HAP-1 (cell line): ENCODE measurements at places on chromosomes 7 and 10.

DNA sequence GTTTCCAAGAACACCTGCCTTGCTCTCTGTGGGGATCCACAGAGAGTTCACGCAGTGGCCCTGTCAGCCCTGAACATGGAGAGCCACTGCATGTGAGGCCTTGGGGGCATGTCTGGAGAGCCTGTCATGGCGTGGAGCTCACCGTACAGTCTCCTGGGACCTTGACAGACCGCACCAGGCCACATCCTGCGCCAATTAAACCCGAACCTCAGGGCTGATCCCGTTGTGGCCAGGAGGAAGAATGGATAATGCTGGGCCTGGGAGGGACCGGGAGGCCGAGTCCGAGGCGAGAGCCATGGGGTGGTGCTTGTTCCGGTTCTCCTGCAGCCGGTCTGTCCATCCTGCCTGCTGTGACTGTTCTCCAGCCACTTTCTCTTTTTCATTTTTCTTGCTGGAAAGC lies 68.7 kb downstream of the DNAJB6 start:
- no peak for DNase-seq

DNA sequence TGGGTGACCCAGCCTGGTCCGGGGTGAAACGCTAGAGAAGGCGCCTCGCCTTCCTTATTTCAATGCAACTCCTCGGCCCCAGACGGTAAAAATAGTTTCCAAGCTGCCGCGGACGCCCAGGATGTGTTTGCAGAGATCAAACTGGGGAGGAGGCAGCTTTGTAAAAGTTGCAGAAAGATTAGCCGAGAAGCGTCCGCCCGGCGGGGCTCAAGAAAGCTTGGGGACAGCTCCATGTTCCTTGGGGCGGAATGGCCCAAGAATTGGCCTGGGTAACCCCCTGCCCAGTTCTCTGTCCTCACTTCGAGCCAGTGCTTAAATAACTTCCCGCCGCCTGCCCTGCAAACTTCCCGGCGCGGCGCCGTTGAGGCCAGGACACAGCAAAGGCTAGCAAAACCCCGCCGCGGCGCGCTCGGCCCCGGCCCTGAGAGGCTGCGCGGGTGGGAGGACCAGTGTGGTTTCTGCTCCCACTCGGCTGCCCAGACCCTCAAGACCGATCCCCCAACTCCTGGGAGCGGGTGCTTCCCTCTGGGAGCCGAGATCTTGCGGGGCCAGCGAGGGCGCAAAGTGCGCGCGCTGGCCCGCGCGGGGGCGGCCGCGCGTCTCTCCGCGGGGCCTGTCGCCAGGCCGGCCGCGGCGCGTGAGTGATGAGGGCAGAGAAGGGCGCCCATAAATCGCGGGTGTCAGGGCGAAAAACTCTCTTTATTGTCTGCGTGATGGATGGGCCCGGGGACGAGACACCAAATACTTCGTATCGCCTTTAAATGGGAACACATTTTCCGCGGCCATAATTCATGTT lies 6.3 kb upstream of the ZNF503 start:
- no peak for DNase-seq

GRCh38 chr10:43079856-43080255 lies 3.0 kb downstream of the RET start:
- DNase-seq, result no peak

GRCh38 chr7:92266415-92267241 lies 20.9 kb downstream of the ANKIB1 start:
- no peak for DNase-seq

GRCh38 chr10:60962946-60963345 lies 19.0 kb upstream of the RHOBTB1 start:
- DNase-seq, result no peak

DNA sequence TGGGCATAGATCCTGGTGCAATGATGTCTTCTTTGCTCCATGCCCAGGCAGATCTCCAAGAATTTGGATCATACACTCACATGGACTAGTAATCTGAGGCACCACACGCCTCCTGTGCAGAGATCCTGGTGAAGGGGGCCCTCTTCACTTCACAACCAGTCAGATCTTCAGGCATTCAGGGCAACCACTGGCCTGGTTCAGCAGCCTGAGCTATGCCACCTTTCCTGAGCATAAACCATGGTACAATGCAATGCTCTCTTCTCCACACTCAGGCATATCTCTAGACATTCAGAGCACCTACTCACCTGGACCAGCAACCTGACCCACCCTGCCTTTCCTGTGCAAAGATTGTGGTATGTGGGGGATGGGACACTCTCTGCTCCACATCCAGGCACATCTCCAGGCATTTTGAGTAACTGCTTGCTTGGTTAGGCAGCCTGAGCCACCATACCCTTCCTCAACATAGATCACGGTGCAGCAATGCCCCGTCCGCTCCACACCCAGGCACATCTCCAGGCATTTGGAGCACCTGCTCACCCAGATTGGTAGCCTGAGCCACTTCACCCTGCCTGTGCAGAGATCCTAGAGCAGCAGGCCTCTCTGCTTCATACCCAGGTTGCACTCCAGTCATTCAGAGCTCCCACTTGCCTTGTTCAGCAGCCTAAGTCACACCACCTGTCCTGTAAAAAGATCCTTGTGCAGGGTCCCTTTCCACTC lies 532.2 kb upstream of the STEAP1 start:
- no peak for DNase-seq

GRCh38 chr10:17682236-17682946 lies 38.4 kb downstream of the STAM start:
- no peak for DNase-seq

GRCh38 chr10:129971381-129972144 lies 7.5 kb upstream of the EBF3 start:
- DNase-seq, result peak; percentile 82

- no peak for DNase-seq
Observed at GRCh38 chr7:101581891-101582290, 47.2 kb downstream of the MYL10 start.

DNA sequence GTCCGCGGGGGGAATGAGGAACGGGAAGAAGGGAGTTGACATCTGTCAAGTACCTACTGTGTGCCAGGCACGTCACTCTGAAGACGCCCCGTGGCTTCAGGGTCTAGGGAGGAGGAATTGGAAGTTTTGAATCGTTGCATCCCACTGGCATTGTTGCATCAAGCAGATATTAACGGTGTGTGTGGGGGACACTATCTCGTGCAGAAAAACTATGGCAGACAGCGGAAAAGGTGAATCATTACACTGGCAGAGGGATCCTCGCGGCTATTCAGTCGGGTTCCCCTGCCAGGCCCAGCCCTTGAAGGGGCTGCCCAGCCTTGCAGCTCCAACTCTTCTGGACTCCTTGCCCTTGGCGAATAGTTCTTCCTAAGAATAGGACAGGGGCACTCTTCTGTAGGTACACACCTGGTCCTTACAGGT lies 1.0 kb upstream of the KIAA1549 start:
- no peak for DNase-seq

GRCh38 chr10:67618116-67618515 lies 77.9 kb downstream of the CTNNA3 start:
- no peak for DNase-seq

- DNase-seq, result no peak
Observed at GRCh38 chr7:27967639-27968038, 213.0 kb downstream of the JAZF1 start.

DNA sequence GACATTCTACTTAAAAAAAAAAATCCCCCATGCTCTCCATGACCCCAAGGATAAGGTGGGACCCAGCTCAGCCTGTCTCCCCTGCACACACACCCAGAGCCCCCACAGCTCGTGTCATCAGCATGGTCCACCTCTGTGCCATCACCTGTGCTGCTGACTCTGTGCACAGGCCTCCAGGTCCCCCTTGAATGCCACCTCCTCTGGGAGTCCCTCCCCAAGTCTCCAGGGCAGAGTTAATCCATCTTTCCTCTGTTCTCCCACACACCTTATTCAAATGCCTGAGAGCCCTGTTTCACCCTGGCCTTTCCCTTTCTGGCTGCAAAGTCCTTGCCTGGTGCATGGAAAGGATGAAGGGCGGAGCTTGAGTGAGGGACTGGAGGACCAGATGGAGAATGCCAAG lies 194.1 kb upstream of the LYZL2 start:
- no peak for DNase-seq

DNA sequence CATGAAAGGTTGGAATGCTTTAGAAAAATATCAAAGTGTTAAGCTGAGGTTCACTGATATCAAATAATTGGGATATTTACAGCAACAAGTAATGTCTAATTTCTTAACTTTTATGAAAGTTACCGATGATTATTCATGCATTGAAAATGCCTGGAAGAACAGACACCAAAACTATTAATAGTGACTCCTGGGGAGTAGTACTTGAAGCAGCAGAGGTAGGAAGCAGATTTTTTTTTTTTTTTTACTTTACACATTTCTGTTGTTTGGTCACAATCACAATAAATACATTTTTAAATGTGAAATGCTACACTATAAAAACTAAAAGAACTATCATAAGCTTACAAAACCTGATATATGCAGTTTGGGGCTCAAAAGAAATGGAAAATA lies 70.5 kb upstream of the FGL2 start:
- no peak for DNase-seq

DNA sequence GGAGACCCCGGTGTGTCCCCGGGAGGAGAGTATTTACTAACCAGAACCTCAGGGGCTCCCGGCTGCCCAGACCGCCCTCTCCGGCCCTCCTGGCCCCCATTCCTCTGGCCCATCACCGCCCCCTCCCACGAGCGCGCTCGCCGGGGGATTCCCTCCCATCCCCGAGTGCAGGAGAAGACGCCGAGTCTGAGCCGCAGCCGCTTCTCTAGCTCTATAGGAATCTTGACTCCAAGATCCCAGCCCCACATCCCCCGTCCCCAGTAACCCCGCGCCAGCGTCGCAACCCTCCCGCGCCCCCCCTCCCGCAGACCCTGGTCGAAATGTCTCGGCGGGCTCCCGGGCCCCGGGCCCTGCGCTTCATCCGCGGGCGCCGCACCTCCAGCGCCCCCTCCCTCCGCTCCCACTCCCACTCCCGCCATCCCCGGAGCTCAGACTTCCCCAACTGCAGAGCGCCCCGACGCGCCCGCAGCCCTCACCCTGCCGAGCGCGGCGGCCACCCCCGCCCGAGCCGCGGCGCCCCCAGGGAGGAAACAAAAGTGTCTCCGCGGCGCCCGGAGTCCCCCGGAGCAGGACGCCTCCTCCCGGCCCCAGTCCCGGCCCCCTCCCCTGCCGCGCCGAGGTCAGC lies 541 bp downstream of the ELMO1 start:
- no peak for DNase-seq

GRCh38 chr7:45656431-45656830 lies 82.3 kb downstream of the ADCY1 start:
- no peak for DNase-seq

DNA sequence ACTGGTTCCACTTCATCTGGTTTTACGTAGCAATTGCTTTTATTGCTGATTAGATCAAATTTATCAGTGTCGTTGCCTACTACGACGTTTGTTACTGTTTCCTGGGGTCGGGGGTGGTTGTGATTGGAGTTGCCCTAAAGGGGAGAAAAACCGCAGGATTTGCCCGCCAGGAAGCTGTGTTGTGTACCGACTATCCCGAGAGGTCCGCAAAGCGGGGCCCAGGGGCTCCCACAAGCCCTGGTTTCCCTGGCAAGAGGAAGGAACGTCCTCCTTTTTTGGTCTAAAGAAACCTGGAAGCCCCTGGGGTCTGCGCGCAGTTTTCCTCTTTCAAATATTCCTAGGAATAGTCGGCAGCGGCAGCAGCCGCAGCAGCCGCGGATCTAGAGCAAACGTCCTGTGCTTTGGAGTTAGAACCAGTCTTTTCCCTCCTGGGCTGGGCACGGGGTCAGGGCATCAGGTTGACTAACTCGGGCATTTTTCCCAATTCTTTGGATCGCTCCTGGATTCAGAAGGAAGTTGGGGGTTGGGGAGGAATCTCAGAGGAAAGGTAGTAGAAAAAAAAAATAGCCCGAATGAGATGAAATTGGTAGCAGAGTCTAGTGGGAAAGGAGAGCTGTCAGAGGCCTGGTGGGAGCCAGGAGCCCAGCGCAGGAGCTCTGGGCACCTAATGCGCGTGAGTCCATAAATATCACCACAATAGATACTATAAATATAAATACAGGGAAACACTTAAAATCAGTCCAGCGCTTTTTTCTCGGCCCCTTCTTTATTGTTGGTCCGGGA lies 4.6 kb downstream of the VAX1 start:
- DNase-seq, result no peak

DNA sequence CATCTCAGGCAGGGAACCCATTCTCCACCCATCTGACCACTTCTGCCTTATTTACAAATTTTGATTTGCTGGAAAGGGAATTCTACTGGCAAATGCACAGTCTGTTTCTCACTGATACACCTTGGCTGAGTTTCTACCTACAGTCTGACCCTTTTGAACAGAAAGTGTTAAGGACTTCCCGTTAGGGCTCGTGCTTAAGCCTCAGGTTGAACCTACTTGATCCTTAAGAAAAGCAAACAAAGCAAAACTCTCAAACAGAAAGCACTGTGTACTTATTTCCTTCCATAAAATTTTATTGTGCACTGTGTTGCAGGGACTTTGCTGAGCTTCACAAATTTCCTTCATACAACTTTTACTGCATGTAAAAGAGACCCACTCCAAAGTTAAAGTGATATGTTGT lies 367.8 kb downstream of the NRG3 start:
- DNase-seq, result no peak

- DNase-seq, result no peak
Observed at GRCh38 chr10:112855134-112855533, 94.9 kb upstream of the TCF7L2 start.

DNA sequence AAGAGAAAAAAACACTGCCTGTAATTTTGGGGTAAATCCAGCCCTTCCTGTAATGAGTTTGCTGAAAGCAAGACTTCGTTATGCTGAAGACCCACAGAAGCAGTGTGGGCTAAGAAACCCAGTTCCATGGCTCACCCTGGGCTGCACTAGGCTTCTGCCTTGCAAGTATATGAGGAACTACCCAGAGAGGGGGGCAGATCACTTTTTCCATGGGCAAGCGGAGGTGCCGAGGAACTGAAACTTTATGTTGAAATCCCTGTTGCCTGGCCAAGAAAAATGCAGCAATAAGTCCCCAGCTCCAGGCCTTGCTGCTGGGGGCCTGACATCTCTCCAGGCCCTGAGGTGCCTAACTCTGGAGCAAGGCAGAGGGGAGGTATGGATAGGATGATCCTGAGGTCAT lies 8.5 kb downstream of the RASSF4 start:
- no peak for DNase-seq

- peak; percentile 42 for DNase-seq
Observed at GRCh38 chr7:52355053-52355452, 680.4 kb upstream of the POM121L12 start.

DNA sequence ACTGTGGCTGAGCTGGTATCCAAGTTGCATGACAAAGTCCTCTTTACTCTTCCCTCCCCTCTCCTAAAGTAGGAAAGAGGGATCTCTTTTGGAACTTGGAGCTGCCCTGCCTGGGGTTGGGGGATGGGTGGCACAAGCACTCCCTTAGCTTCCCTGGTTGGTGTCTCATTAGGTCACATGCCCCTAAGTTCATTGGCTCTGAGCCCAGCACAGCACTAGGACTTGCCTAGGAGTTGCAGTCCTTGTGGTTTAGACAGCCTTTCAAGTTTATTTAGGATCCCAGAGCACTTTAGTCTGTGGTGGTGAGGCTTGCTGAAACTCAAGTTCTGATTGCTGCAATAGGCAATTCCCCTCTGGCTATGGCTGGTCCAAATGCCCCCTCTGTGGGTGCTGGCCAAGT lies 281.4 kb downstream of the NXPH1 start:
- DNase-seq, result no peak
